ENCODE measurements at places on chromosomes 2 and 18.

- no peak for DNase-seq
These were observed 73.6 kb upstream of the IGFBP5 start for GRCh38 chr2:216768908-216769411.

DNA sequence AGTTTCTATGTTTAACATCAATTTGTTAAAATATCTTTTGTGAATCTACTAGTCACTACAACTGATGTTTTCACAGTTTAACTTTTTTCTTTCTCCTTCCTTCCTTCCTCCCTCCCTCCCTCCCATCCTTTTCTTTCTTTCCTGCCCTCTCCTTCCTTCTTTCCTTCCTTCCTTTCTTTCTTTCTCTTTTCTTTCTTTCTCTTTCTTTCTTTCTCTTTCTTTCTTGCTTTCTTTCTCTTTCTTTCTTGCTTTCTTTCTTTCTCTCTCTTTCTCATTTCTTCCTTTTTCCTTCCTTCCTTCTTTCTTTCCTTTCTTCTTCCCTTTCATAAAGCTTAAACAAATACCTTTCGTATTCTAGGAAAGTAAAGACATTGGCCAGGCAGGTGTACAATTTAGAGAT lies 2083.0 kb upstream of the CELF4 start:
- DNase-seq, result no peak

- no peak for DNase-seq
These were observed 8.2 kb upstream of the SMARCAL1 start for GRCh38 chr2:216404010-216404618.

DNA sequence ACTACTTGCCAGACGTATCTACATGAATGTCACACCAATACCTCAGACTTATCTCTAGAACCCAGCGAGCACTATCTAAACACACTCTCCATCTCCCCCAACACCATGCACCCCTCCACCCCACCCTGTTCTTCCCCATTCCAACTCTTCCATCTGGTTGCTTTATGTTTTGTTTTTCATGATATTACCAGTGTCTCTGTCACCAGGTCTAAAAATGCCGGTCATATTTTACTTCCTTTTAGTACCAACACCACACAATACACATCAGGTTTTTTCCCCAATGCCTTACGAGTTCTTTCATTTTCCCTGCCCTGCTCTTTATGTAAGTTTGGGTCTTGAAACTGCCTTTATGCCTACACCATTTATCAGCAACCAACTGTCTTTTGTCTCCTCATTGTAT lies 10.2 kb upstream of the ITGA4 start:
- no peak for DNase-seq

DNA sequence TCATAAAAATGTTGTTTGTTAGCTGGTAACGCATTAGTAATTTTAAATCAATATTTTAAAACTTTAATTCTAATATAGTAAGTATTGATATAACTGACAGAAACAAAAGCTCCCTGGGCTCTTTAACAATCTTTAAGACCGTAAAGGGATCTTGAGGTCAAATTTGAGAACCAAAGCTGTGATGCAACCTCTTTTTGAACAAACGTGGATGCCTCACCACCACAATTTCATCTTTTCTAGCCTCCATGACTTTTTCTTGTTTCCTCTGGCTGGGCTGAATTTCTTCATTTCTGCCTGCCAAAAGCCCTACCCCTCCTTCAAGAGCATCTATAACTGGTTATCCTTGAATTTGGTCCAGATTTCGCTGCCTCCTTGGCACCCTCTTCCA lies 563 bp upstream of the POLE4 start:
- DNase-seq, result no peak

GRCh38 chr2:156471762-156472161 lies 35.6 kb downstream of the GPD2 start:
- no peak for DNase-seq

DNA sequence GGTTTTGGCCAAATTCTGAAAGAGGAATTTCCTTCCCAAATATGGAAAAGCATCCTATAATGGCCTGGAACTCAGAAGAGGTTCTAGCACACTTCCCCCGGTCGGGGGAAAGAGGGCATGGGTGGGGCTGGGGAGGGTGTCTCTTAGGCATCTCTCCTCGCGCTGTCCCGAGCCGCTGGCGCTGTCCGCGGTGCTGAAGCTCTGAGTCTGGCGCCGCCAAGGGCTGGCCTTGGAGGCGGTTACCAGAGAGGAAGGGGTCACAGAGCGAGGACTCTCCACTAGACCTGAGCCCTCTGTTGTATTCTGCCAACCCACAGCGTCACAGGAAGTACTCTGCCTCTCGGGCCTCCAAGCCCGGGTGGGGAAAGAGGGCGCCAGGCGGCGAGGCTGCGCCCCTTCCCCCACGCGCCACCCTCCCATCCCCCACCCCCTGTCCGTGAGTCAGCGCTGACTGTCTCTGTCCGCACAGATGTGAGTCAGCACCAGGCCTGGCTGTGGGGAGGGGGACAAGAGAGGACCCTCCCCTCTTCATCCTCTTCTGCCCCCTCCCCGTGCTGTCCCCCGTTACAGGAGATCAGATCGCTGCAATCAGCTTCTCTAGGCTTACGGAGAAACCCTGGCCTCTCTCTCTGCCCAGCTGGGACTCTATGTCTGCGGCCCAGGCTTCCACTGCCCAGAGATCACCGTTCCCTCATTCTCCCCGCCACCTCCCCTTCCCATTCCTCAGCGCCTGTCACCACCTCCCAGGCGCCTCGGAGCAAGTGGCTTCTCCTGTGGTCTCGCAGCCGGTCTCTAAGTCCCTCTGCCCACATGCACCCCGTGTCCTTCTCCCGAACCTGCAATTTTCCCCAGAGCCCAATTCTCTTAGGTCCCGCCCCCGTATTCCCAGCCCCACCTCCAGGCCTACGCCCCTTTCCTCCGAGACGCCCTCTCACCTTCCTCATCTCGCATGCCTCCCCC lies 779 bp downstream of the PTPRN start:
- peak; percentile 34 for DNase-seq

- no peak for DNase-seq
These were observed 76.7 kb downstream of the TGIF1 start for GRCh38 chr18:3526421-3527354.

DNA sequence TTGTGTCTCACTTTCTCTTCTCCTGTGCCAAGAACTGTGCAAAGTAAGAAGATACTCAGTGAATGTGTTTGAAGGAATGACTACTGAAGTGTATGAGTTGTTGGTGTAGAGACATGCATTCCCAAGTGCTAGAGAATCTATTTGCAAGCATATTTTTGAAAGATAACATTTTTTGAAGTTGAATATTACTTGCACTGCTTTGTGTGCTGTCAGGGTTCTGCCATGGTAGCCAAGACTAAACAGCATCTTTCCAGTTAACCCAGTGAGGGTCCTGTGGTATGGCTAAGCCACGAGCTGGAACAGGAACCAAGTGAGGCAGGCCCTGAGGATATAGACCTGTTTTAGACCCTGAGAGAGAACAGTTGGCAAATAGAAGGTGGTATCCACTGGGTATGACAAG lies 35.2 kb upstream of the EFEMP1 start:
- no peak for DNase-seq

GRCh38 chr2:159989249-159989648 lies 73.2 kb downstream of the PLA2R1 start:
- no peak for DNase-seq

- DNase-seq, result no peak
These were observed 128.4 kb upstream of the CBLN2 start for GRCh38 chr18:72672364-72673184.

- DNase-seq, result no peak
These were observed at the start of gene CNRIP1 for GRCh38 chr2:68319398-68320117. TSS of gene CNRIP1 (minus strand) at chr2:68319949. CDS start at chr2:68319400, 549 bp downstream.

- DNase-seq, result no peak
These were observed 502.9 kb upstream of the ZEB2 start for GRCh38 chr2:145022666-145023333.

- DNase-seq, result no peak
These were observed 8.6 kb downstream of the ATG4B start for GRCh38 chr2:241645915-241646645.

DNA sequence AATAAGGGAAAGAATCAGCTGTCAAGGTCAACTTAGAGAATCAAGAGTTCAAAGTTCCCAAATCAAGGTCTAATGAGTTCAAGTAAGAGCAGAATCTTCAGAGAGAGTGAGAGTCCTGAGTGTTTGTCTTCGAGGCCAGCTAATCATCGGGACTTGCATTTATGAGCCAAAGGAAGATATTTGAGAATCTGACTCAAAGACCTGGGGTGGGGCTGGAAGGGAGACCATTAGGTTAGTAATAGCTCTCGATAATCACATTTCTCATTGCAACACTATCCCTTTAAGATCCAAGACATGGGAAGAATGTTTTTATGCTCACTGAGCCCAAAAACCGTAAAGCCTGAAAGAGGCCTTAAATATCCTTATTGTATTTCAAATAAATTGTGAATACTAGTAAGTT lies 72.0 kb upstream of the FSHR start:
- DNase-seq, result no peak

- no peak for DNase-seq
These were observed 5.9 kb downstream of the SCYGR4 start for GRCh38 chr2:227623226-227623625.

GRCh38 chr2:30421604-30422443 lies 25.2 kb upstream of the LCLAT1 start:
- no peak for DNase-seq

DNA sequence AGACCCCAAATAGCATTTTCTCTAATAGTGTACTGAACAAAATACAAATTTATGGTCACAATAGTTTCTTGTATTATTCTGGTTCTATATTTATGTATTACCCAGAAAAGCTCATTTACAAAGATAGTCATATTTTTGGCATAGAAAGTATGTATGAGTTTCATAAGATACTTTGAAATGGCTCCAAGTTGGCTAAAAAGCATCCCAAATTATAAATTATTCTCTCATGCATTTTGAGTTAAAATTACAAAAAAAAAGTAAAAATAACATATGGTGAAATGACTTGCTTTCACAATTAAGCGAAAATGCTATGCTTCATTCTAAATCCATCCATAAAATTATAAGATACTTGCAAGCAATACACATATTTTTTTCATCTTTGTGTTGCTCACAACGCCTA lies 530.7 kb downstream of the ZNF804A start:
- no peak for DNase-seq

DNA sequence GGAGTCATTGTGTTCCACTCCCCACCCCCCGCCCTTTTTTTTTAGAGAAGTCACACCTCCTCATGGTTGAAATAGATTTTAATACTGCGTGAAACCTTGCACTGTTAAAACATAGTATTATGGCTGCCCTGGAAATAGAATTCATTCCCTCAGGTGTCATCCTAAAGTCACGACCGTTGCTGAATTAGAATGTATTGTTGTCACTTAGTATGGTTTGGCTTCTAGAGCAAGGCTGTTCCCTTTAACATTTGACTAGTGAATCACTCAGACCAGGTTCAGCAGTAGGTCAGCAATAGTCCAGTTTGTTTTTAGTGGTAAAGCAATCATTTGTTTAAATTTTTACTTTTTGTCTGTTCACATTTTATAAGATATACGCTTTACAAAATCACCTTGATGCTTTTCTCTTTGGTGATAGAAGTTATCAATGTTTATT lies 1.2 kb downstream of the BABAM2 start:
- no peak for DNase-seq

DNA sequence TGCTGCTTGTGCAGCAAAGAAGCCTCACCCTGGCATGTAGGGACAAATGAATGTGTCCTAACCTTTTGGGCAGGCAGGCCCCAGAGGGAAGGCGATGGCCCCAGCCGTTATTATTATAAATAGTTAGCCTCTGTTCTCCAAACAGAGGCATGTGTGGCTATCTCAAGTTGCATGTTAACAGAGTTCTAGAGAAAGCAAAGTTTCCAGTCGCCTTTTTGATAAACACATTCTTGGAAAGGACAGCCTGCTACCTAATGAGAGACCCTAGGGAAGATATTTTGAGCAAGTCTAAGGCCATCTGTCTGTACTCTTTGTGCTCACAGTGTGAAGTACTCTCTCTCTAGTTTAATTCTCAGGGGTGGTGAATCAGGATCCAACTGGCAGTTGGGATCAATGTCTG lies 97.4 kb upstream of the FHL2 start:
- no peak for DNase-seq

DNA sequence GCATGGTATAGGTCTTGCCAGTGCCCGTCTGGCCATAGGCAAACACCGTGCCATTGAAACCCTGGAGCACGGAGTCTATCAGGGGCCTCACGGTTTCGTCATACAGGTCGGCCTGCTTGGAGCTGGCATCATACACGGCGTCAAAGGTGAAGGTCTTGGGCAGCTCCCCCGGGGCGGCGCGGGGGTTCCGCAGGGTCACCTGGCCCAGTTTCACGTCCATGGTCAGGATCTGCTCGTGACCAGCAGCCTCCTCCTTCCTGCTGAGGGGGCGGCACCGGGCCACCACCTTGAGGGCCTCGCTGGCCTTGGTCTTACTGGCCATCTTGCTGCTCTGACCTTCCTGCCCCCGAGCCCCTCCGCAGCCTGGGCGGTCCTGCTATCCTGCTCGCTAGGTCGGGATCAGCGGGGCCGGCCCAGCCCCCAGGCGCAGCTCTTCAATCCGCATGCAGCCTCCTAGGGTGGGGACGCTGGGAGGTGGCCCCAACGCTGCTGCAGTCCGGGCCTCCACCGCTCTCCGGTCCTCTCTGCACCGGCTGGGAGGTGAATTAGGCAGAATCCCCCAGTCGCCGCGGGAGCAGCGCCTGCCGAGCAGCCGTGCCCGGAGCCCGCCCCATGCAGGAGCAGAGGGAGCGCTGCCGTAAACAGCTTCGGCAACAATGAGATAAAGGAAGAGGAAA lies 563 bp downstream of the KIF3C start:
- no peak for DNase-seq

DNA sequence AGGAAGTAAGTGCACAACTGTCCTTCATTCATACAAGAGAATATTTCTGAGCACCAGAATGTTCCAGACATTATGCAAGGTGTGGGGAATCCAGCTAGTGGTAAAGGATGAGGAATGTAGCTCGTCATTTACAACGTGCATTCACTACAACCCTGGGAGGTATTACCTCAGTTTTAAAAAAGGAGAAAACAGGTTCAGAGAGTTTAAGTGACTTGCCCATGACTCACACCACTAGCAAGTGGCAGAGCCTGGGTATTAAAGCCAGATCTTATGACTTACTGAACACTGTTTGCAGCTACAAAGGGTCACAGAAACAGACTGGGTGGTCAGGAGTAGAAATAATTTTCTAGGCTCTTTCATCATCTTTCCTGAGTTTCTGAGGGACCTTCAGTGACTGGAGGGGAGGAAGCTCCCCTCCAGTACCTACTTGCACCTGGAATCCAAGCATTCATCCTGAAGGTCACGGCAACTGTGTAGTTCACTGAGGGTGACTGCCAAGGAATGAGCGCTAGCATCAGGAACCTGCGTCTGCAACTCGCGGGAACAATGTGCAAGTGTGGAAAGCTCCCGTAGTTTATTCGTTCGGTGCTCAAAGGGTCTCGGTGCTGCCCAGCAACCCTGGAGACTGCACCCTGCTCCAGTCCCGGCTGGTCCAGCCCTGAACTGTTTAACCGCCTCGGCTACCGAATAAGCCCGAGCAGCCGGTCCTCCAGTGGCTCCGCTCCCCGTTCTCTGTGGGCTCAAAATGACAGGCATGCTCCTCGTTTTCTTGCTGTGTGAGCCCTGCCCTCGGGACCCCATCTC lies 647 bp downstream of the CCDC121 start:
- DNase-seq, result peak; percentile 10

DNA sequence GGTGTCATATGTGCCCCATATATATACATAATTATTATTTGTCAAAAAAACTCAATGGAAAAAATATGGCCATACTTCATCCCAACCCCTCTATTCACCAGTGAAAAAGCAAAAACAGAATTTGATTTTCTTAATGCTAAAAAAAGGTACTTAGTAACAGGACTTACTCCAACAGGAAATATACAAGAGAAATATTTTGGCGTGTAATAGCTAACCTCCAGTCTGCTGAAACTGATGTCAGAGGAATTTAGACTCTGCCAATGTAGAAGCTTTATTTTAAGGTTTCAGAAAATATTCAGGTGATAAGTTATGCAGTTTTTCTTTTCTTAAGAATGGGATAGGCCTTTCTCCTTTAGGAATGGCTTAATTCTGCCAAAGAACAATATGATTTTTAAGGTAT lies 72.6 kb downstream of the TMEFF2 start:
- DNase-seq, result no peak
